Erythroblast (primary cell): ENCODE measurements at places on chromosomes 11 and 22.
A peak's percentile ranks its signal among the peaks of the same experiment; 100 is the strongest.

GRCh38 chr22:38167988-38168407, 13.6 kb downstream of the PLA2G6 start:
- no peak for DNase-seq

- no peak for DNase-seq
These were observed 15.7 kb downstream of the MYO18B start for GRCh38 chr22:25757686-25758085.

- no peak for DNase-seq
These were observed 4.8 kb downstream of the POU2F3 start for GRCh38 chr11:120244476-120245365.

DNA sequence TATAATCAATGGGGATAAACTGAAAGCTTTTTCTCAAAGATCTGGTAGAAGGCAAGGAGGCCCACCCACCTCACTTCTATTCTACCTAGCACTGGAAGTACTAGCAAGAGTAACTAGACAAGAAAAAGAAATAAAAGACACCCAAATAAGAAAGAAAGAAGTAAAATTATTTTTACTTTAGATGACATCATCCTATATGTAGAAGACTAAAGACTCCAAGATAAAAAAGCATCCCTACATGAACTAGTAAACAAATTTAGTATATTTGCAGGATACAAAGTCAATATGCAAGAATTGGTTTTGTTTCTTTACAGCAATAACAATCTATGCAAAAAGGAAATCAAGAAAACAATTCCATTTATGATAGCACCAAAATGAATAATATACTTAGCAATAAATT, 201.5 kb upstream of the KIRREL3 start:
- no peak for DNase-seq

DNA sequence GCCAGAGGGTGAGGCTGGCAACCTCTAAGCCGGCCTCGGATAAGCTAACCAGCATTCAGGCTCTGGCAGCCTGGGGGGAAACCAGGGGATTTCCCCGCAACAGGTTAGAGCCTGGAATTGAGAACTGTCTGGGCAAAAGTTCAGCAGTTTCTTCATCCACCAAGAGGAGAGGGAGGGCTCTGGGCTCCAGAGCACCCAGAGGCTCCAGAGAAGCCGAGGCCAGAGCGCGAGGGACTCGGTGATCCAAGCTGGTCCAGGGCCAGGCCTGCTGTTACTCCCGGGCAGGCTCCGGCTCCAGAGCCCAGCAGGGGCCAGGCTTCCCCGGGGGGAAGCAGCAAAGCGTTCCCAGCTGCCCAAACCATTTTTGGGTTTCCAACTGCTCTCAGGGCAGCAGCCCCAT, 13.3 kb upstream of the SH3BP1 start:
- no peak for DNase-seq

DNA sequence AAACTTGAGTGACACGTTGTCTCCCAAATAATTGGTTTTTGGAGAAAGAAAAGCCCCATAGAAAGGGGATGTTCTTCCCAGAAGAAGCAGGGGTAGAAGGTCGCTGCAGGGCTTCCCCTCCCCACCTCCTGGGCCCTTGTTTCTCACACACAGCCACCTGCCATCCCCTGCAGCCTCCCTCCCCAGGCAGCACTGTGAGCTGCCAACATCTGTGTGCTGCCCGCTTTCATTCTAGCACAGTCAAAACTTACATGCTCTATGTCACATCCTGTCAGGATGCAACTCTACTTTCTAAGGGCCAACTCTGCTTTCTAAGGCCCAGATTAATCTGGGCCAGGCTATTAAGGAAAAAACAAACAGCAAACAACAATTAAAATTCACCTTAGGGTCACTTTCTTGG, 309.4 kb upstream of the ZC3H12C start:
- DNase-seq = no peak

- DNase-seq = no peak
These were observed 17.9 kb downstream of the ART5 start for GRCh38 chr11:3623767-3624458.

GRCh38 chr11:62046568-62047100, 77.2 kb upstream of the INCENP start:
- DNase-seq = no peak

- DNase-seq = no peak
These were observed 23.5 kb downstream of the MUC6 start for GRCh38 chr11:1012740-1013630.

GRCh38 chr11:41254966-41255365, 204.5 kb downstream of the LRRC4C start:
- DNase-seq = no peak

GRCh38 chr22:19085233-19085718, 36.9 kb downstream of the DGCR2 start:
- DNase-seq = peak; percentile 22

DNA sequence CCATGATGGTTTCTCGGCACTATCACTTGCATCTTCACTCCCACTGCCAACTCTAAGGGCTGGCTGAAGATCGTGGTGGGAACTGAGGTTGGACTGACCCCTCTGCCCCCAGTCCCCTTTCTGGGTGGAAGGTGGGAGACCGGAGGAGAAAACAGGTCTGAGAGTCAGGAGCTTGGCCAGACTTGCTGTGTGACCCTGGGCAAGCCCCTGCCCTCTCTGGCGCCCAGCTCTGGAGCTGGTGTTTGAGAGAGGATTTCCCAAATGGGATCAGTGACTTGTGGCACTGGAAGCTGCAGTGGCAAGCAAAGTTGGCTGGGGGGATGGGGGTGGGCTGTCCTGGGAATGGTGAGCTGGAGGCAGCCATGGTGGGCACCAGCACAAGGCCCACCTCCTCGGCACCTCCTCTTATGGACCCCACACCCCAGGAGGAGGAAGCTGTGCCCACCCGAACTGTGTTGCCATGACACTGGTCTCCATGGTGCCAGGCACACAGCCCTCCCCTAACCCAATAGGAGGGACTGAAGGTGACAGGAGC, 6.5 kb upstream of the PDE2A start:
- DNase-seq = no peak

DNA sequence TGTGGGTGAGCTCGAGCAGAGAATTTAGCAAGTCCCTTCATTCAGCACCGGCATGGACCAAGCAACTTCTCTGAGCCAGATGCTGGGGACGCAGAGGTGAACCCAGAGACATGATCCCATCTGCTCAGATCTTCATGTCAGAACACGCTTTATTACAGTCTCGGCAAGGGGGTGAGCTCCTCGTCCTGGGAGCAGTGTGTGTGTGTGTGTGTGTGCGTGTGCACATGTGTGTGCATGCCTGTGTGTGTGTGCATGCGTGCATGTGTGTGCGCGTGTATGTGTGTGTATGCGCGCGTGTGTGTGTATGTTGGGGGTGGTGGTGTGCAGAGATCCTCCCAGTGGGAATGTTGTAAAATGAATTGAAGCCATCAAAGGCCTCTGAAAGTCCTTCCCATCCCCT, 9.8 kb downstream of the MIAT start:
- no peak for DNase-seq

DNA sequence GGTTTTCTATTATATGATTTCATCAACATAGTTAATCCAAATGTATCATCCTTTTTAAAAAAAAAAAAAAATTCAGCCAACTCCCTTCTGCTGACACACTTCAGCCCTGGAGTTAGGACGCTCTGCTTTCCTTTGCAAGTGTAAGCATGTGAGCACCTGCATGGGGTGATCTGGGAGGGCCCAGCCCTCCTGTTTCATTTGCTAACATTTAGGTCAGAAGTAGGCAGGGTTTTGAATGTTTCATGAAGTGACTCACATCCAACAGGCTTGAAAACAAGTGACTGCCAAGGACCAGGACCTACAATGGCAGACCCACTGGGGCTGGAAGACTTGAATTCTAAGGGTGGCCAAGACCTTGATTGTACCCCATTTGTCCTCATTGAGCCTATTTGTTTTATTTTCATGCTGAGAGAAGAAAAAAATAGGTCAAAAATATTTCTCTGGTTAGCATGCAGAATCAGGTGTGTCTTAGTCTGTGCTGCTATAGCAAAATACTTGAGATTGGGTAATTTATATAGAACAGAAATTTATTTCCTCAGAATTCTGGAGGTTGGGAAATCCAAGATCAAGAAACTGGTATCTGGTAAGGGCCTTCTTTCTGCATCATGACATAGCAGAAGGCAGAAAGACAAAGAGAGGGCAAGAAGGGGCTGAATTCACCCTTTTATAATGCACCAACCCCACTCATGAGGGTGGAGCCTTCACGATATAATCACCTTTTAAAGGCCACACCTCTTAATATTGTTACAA, 137.6 kb downstream of the CD44 start:
- no peak for DNase-seq

DNA sequence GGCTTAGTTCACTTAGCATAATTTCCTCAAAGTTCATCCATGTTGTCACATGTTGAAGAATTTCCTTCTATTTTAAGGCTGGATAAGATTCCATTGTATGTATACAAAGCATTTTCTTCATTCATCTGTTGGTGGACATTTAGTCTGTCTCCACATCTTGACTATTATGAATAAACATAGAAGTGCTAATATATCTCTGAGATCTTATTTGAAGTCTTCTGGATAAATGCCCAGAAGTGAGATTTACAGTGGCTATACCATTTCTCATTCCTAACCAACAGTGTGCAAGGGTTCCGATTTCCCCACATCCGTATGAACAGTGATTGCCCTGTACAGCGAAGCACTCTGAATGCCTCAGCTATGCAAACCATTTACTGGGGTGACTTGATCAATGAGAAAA, 6.6 kb upstream of the ZFTA start:
- no peak for DNase-seq

- DNase-seq = no peak
These were observed 6.6 kb downstream of the PITPNM1 start for GRCh38 chr11:67498544-67498972.

- DNase-seq = no peak
These were observed 12.4 kb downstream of the GLYATL2 start for GRCh38 chr11:58832056-58832645.

DNA sequence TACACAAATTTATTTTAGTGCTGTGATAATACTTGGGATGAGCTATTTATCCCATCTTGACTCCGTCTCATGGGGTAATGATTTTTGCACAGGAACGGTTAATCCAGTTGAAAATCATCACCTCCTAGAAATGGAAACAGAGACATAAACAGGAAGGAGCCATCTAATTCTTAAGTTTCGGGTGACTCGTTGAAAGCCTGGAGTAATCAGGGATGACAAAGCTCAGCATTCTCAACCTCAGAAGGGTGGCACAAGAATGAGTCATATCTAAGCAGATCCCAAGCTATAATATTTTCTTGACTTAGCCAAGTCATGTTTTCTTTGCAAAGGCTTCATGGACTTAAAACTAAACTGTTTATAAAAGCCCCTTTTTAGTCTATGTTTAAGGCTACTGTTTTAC, 280.8 kb upstream of the CCDC90B start:
- no peak for DNase-seq
